Peyer's patch (tissue), 4 donors: ENCODE measurements at places on chromosomes 13 and 19. TPM values are rescaled to one million over a fixed set of nuclear protein-coding genes. Genes with fewer than 3 reads are reported as not detected.

CRB3 gene
- total RNA-seq, result 245 TPM

ZNF791 gene
- total RNA-seq, result 31.4 TPM

LINGO3 gene
- 5.0 TPM for total RNA-seq

YIPF2 gene
- total RNA-seq, result 48.7 TPM

PCDH17 gene
- 0.88 TPM for total RNA-seq

GRCh38 chr13:29323954-29324353, 271.5 kb downstream of the SLC7A1 start:
- DNase-seq, result no peak

DNA sequence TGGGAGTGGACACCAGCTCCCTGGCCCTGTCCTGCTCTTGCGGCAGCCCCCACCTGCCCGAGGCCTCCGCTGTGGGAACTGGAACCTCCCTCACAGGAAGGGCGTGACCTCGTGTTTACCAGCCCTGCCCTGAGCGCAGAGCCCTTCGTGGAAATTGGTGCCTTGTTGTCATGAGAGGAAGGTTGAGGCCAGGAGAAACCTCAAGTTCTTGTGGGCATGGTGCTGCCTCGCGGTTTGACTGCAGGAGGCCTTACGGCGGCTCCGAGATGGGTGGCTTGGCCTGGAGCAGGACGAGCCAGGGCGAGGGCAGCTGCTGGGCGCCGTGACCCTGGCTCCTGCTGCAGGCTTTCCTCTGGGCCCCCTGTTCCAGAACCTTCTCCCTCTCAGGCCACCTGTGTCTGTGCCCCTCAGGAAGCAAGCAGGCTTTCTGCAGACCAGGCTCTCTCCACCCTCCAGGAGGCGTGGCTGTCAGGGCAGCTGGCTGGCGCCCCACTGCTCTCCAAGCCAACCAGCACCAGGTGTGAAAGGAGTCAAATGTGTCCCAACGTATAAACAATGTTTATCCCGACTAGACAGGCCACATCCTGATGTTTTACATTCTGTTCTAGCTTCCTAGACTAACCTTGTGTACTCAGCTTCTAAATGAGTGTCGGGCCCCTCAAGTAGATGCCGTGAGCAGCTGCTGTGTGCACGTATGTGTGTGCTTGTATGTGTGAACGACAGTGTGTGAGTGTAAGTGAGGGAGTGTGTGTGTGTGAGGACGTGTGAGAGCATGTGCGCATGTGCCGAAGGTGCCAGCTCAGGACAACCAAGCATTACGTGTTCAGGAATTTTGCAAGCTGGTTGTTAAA, 10.4 kb upstream of the RASA3 start:
- DNase-seq, result peak; percentile 90

- no peak for DNase-seq
These were observed 3.7 kb upstream of the HSH2D start for GRCh38 chr19:16139752-16140151.

- DNase-seq, result no peak
These were observed 21.7 kb downstream of the ZNF536 start for GRCh38 chr19:30393729-30394480.

- peak; percentile 17 for DNase-seq
These were observed 814 bp downstream of the NBEA start for GRCh38 chr13:34942732-34943435.
